ENCODE measurements at places on chromosomes 3 and 15. TPM values are rescaled to one million over a fixed set of nuclear protein-coding genes. Genes with fewer than 3 reads are reported as not detected.

- H3K4me3 ChIP-seq: no peak overlapping the region
- no peaks in the 10 kb centered on the region for H3K36me3 ChIP-seq
- H3K27ac ChIP-seq: no peak overlapping the region
- no peaks in the 10 kb centered on the region for H3K4me1 ChIP-seq
These were observed 166.1 kb downstream of the OSBPL10 start for GRCh38 chr3:31815006-31815405.

DNA sequence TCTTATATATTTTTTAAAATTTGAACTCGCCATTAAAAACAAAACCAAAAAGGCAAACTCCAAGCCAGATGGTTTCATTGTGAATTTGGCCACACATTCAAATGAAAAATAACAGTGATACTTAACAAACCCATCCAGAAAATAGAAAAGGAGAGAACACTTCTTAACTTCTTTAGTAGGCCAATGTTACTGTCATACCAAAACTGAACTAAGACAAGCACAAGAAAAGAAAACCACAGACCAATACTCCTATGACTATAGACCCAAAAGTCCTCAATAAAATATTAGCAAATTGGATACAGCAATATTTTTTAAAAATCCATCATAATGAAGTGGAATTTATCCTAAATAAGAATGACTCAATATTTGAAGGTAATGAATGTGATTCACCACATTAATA, 73.5 kb upstream of the ALDH1A3 start:
- H3K27ac ChIP-seq: no peak overlapping the region
- no peaks in the 10 kb centered on the region for H3K27me3 ChIP-seq
- no peaks in the 10 kb centered on the region for H3K36me3 ChIP-seq
- H3K4me1 ChIP-seq: no peaks in the 10 kb centered on the region

DNA sequence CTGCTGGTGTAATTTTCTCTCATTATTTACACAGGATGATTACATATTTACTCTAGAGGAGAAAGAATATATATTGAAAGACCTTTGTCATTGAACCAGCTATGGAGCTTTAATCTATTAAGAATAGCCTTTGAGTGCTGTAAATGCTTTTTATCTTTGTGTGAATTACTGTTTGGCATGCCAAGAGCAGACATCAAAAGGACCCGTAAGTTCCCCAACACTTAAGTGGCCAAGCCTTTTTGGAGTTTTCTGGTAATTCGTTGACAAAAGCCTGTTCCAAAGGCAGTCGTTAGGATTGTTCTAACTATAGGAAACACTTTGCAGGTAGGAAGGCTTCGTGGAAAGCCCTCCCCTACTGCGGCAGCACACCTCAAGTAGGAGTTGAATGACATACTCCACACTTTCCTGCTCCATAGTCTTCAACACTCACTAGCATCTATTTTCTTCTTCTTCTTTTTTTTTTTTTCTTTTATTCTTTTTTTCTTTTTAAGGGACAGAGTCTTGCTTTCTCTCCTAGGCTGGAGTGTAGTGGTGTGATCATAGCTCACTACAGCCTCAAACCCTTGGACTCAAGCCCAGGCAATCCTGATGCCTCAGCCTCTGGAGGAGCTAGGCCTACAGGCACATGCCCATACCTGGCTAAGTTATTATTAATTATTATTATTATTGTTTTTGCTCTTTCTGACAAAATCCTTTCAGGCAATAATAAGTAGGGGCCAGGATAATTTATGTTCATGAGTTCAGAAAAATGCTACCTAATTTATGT, 98.6 kb downstream of the SUCNR1 start:
- H3K36me3 ChIP-seq: no peaks in the 10 kb centered on the region
- H3K27me3 ChIP-seq: no peaks in the 10 kb centered on the region
- peak; percentile 49 for DNase-seq
- H3K27ac ChIP-seq: peak overlapping the region; percentile 51
- no peak overlapping the region for H3K4me3 ChIP-seq

GRCh38 chr3:141965471-141965870, 89.0 kb downstream of the ATP1B3 start:
- no peaks in the 10 kb centered on the region for H3K27me3 ChIP-seq
- DNase-seq: no peak
- no peaks in the 10 kb centered on the region for H3K36me3 ChIP-seq
- no peak overlapping the region for H3K4me3 ChIP-seq
- H3K27ac ChIP-seq: no peak overlapping the region
- no peaks in the 10 kb centered on the region for H3K4me1 ChIP-seq

GRCh38 chr3:170806676-170807075, 63.3 kb downstream of the RPL22L1 start:
- H3K36me3 ChIP-seq: no peaks in the 10 kb centered on the region
- no peak overlapping the region for H3K27ac ChIP-seq
- no peak for DNase-seq
- no peaks in the 10 kb centered on the region for H3K27me3 ChIP-seq
- H3K4me3 ChIP-seq: no peak overlapping the region
- H3K4me1 ChIP-seq: no peaks in the 10 kb centered on the region

Gene FILIP1L
- total RNA-seq: 29.0 TPM

GRCh38 chr3:169323578-169324451, 339.7 kb downstream of the MECOM start:
- H3K27ac ChIP-seq: no peak overlapping the region
- H3K36me3 ChIP-seq: no peaks in the 10 kb centered on the region
- no peak overlapping the region for H3K4me3 ChIP-seq
- DNase-seq: no peak

Gene BOC
- total RNA-seq: 9.8 TPM

Gene DPPA4
- total RNA-seq: 1.9 TPM

- no peak overlapping the region for H3K27ac ChIP-seq
- peak; percentile 27 for DNase-seq
- no peaks in the 10 kb centered on the region for H3K4me1 ChIP-seq
- no peaks in the 10 kb centered on the region for H3K27me3 ChIP-seq
- H3K4me3 ChIP-seq: no peak overlapping the region
- no peaks in the 10 kb centered on the region for H3K36me3 ChIP-seq
These were observed 68.6 kb downstream of the CDC25A start for GRCh38 chr3:48119505-48120193.

GRCh38 chr15:43212951-43213350, 7.9 kb downstream of the EPB42 start:
- H3K27me3 ChIP-seq: no peaks in the 10 kb centered on the region
- DNase-seq: no peak
- H3K4me1 ChIP-seq: no peaks in the 10 kb centered on the region
- H3K36me3 ChIP-seq: no peaks in the 10 kb centered on the region

Gene LRCH3
- total RNA-seq: 33.5 TPM

GRCh38 chr3:188926741-188927511, 244.8 kb upstream of the TPRG1 start:
- H3K36me3 ChIP-seq: no peaks in the 10 kb centered on the region
- H3K27ac ChIP-seq: no peak overlapping the region
- no peaks in the 10 kb centered on the region for H3K4me1 ChIP-seq
- DNase-seq: no peak
- no peak overlapping the region for H3K4me3 ChIP-seq

GRCh38 chr3:101185341-101185740, 135.0 kb downstream of the IMPG2 start:
- H3K4me1 ChIP-seq: no peaks in the 10 kb centered on the region
- DNase-seq: no peak
- H3K27ac ChIP-seq: no peak overlapping the region

Gene SOX14
- not detected for total RNA-seq

Gene PRICKLE2
- 7.6 TPM for total RNA-seq

GRCh38 chr3:66484106-66484844, 16.5 kb downstream of the LRIG1 start:
- DNase-seq: no peak
- H3K27me3 ChIP-seq: no peaks in the 10 kb centered on the region
- no peaks in the 10 kb centered on the region for H3K36me3 ChIP-seq
- no peak overlapping the region for H3K4me3 ChIP-seq

- no peak overlapping the region for H3K27ac ChIP-seq
- H3K4me1 ChIP-seq: no peaks in the 10 kb centered on the region
- peaks cover 41% of the 10 kb centered on the region for H3K27me3 ChIP-seq
- H3K4me3 ChIP-seq: no peak overlapping the region
These were observed 726 bp upstream of the PROK2 start for GRCh38 chr3:71785532-71786216.

DNA sequence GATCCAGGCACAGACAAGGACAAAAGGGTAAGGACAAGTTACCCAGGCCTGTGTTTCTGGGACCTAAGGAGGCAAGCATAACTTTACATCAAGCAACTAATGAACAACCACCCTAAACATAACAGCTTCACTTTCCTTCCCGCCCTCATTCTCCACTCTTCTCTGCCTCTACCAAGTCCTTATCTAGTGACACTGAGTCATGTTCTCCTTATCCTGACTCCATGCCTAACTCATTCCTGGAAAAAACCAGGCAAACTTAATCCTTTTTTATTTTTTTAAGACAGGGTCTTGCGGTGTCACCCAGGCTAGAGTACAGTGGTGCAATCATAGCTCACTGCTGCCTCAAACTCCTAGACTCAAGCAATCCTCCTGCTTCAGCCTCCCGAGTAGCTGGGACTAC, 44.5 kb downstream of the TMEM44 start:
- no peak overlapping the region for H3K4me3 ChIP-seq
- H3K27me3 ChIP-seq: no peaks in the 10 kb centered on the region
- H3K4me1 ChIP-seq: no peaks in the 10 kb centered on the region
- no peak overlapping the region for H3K27ac ChIP-seq

DNA sequence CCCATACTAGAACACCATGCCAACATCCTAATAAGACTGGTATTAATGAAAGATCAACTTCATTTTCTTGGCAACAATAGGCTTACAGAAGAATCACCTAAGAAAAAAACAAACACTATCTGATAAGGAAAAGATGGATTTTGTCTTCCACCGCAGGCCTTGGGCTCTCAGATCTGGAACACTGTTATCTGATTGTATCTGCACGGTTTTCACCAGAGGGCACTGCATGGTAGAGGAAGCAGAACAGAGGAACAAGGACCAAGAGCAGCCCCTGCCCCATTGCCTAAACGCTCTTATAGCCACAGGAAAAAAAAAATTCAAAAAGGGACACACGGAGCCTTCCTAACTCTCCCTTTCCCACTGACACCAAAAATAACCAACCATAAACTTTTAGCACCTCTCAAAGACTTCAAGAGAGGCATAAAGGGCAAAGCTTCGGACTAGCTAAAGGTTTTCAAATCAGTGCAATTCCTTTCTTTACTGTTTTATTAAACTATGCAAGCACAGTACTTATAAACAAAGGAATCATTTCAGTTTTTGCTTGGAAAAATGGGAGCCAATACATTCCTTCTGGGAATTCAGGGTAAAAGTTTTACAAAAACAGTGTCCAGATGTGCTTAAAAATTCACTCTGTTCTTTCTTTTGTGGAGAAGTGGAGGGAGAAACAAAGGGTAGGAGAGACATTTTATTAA, 23.3 kb downstream of the IL17RD start:
- no peaks in the 10 kb centered on the region for H3K27me3 ChIP-seq
- no peaks in the 10 kb centered on the region for H3K36me3 ChIP-seq
- no peak overlapping the region for H3K4me3 ChIP-seq
- no peak overlapping the region for H3K27ac ChIP-seq

Gene GOLGA6B
- total RNA-seq: not detected

Gene CALML4
- total RNA-seq: 126 TPM

DNA sequence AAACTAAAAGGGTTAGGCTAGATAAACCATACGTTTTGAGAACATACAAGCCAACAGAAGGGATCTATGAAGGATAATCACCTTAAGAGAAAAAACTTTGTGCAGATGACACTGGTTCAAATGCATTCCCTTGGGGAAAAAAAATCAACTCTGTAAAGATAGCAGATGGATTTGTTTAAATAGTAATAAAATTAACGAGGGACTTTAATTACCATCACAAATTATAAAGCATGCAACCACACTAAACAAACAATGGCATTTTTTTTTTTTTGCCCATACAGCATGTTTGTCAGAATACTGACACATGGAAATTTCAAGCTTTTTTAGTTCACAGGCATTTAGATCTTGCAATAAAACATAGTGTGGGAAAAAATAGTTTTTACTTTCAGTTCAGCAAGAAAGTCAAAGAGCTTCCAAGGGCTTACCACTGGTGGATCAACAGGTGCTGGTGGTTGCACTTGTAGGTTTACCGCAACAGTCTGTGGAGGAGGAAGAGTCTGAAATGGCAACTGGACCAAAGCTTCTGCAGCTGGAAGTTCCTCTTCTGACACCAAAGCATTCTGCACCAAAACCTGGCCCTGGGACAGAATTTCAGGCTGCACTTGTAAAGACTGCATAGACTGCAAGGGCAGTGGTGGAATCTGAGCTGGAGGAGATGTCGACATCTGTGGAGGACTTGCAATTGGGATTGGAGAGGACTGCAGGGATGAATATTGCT, 53.1 kb downstream of the PHC3 start:
- H3K36me3 ChIP-seq: no peaks in the 10 kb centered on the region
- H3K4me1 ChIP-seq: peaks cover 4% of the 10 kb centered on the region
- no peaks in the 10 kb centered on the region for H3K27me3 ChIP-seq
- no peak overlapping the region for H3K27ac ChIP-seq

DNA sequence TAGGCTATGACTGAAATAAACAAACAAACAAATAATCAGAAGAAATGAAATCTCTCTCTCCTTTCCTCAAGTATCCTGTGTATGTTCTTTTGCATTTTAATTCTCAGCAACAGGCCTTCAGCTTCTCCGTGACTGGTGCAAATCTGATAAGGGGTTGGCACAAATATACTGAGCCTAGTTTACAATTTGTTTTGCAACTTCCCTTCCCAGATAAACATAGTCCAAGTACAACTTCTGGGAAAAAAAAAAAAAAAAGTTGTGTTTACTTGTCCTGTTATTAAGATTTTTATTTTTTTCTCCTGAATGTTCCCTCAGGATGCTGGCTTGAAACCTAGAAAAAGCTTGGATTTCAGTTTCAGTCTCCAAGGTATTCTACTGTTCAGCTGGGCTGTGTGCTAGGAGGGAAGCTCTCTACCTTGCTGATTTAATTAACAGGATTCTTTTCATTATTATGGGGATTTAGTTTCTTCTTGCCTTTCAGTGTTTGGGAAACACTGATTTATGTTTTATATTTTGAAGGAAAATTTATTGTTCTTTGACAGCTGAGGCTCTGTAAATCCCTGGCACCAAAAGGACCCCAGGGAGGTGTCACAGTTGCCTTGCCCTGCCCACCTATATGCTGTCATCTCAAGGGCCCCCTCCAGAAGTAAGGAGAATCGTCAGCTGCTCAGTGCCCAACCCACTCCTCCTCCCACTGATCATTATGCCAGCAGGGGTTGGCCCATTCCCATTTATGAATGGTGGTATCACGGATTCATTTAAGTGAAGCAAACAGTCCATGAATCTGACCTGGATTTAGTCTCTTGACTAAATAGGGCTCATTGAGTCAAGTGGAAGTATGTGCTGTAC, 185.2 kb downstream of the MEIS2 start:
- DNase-seq: no peak
- H3K27ac ChIP-seq: no peak overlapping the region
- no peak overlapping the region for H3K4me3 ChIP-seq

DNA sequence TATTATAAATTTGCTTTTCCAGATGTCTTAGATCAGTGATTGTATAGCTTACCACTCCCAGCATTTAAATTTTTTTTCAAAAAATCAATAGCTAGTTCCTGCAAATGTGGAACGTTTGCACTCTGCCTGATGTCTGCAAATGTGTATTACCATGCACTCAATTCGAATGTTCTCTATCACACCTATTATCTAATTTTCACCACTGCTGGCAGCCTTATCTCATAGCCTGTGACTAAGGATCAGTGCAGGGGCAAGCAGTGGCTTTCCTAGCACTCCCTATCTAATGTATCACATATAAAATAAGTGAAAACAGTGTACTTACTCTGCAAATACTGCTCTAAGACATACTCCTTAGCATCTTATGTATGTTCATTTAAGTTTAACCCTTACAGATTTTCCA, 196.3 kb upstream of the PLSCR5 start:
- no peaks in the 10 kb centered on the region for H3K4me1 ChIP-seq
- H3K27me3 ChIP-seq: no peaks in the 10 kb centered on the region
- H3K36me3 ChIP-seq: no peaks in the 10 kb centered on the region
- DNase-seq: no peak

All from colonic mucosa (tissue), 4 donors.